Activated CD8-positive, alpha-beta memory T cell treated with anti-CD3 and anti-CD28 coated beads, Interleukin-2, amount 50 U/mL, for 4 hours (primary cell): ENCODE measurements at places on chromosomes 16 and 17.

DNA sequence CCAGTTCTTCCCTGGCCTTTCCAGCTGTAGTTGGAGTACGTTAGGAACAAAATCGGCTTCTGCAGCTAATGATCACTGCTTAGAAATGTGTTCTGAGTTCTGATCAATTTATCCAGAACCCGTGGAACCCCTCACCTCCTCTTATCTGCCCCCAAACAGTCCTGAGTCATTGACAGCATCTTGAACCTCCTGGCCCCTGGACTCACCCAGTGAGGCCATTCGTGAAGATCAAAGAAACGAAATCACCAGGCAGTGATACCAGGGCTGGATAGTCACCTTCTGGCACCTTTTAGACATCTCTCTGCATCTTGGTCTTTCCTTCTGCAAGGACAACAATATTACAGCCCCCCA lies 17.0 kb upstream of the EXOC7 start:
- DNase-seq = no peak

GRCh38 chr16:30096862-30097563 lies 1.0 kb upstream of the YPEL3 start:
- no peak for DNase-seq

GRCh38 chr17:16943032-16943352 lies 28.9 kb downstream of the TNFRSF13B start:
- no peak for DNase-seq

DNA sequence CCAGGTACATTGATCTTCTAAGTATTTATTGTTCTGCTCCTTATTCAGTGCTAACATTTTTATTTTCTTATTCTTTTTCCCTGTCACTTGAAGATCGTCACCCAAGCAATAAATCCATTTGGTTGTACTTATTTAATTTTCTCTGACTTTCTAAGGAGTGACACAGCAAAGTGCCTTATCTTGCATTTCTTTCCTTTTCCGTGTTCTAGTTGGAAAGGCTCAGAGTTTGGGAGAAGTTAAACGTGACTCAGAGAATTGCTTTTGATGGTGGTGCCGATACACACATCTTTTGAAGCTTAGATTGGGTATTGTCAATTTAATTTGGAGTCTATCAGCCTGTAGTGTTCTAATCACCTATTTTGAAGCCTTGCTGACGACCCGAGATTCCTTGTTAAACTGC lies 72.0 kb downstream of the PITPNC1 start:
- DNase-seq = no peak

- DNase-seq = no peak
Measured at GRCh38 chr17:60941028-60941427, 263.4 kb downstream of the BCAS3 start.

- DNase-seq = peak; percentile 88
Measured at GRCh38 chr16:85898521-85899442, at the start of gene IRF8. TSS of gene IRF8 (plus strand) at chr16:85899162. CDS start at chr16:85903016, 3,854 bp downstream.

- no peak for DNase-seq
Measured at GRCh38 chr17:80957461-80957941, 34.1 kb upstream of the CHMP6 start.

DNA sequence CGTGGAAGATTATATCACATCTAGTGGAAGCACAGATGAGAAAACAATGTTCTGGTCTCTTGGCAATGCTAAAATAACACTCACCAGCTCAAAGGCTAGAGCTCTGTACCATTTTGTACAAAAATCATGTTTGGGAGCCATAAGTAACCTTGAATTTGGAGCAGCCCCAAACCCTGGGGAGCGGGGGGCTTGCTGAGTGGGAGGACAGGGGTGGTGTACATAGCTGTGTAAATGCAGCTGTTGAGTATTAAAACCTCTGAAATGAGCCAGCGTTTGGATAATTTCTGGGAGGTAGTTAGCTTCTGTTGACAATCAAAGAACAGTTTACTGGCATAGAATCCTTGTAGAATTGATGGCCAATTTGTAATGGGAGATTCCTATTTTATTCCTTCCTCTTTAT lies 4.3 kb downstream of the MYH8 start:
- DNase-seq = no peak

DNA sequence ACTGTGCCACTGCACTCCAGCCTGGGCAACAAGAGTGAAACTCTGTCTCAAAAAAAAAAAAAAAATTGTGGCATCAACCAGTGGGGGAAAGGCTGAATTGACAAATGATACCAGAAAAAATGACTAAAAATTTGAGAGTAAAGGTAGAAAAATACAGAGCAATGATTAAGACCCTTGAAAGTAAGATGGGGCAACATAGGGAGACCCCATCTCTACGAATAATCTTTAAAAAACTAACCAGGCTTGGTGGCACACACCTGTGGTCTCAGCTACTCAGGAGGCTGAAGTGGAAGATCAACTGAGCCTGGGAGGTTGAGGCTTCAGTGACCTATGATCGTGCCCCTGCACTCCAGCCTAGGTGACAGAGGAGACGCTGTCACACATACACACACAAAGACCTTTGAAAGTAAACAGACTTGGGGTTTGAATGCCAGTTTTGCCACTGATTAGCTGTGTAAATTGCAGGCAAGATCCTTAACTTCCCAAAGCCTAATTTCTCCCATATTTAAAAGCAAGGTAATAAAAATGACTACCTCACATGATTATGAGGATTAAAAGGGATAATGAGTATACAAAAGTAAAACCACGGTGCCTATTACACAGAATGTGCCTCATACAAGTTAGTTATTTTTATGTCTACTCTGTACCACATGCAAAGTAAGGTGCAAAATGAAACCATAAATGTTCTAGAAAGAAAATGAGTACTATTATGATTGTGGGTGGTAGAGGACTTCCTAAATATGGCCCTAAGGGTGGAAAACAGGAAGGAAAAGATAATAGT lies 21.7 kb upstream of the PAFAH1B1 start:
- no peak for DNase-seq

DNA sequence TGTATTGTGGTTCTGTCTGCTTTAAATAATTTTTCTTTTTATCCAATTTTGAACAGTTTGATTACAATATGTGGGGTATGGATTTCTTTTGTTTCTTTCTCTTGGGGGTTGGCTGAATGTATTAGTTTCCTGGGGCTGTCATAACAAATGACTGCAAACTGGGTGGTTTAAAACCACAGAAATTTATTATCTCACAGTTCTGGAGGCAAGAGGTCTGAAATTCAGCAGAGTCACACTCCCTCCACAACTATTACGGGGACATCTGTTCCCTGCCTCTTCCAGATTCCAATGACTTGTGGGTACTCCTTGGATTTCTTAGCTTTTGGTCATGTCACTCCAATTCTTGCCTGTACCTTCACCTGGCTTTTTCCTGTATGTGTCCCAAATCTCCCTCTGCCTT lies 23.7 kb downstream of the COX11 start:
- no peak for DNase-seq

- DNase-seq = peak; percentile 28
Measured at GRCh38 chr17:67829331-67829730, 4.0 kb downstream of the BPTF start.

DNA sequence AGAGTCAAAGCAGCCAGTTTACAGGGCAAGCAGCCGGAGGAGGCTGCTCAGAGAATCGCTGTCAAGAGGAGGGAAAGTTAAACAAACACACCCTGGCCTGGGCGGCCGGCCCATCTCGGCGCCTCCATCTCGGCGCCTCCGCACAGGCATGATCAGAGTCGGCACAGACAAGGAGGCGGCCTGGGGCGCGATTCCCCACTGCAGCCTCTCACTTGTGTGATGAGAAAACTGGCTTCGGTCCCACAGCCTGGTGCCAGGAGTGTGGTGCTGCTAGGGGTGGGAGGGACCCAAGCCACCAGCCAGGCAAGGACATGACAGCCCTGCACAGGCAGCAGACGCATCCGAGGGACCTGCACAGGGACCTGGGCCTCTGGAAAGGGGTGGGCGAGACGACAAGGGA lies 17.7 kb downstream of the SLC38A10 start:
- no peak for DNase-seq

- no peak for DNase-seq
Measured at GRCh38 chr16:30699615-30700099, 686 bp downstream of the SRCAP start.

GRCh38 chr17:82440991-82441627 lies 9.4 kb downstream of the CYBC1 start:
- no peak for DNase-seq

GRCh38 chr17:27892542-27892865 lies 661 bp downstream of the LYRM9 start:
- DNase-seq = no peak

DNA sequence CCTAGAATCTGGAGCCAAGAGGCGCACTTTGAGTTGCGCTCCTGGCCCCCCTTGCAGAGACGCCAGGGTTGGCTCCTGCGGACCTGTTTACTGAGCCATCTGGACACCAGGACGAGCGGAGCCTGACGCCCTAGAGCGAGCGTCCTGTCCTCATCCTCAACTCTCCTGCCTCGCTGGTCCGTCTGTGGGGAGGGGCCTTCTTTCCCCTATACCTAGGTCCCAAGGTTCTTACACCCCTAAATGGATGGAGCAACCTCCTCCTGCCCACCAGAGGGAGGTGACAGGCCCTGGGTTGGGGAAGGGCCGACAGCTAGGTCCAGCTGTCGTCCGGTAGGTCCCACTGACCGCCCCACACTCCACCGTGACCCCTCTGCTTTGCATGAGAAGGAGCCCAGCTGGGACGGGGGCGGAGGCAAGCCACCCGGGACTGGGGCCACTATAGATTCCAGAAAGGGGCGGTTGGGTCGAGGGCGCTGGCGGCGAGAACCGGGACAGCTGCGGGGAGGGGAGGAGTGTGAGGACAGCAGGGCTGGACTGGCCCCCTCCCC lies 3.1 kb upstream of the LHX1 start:
- no peak for DNase-seq

DNA sequence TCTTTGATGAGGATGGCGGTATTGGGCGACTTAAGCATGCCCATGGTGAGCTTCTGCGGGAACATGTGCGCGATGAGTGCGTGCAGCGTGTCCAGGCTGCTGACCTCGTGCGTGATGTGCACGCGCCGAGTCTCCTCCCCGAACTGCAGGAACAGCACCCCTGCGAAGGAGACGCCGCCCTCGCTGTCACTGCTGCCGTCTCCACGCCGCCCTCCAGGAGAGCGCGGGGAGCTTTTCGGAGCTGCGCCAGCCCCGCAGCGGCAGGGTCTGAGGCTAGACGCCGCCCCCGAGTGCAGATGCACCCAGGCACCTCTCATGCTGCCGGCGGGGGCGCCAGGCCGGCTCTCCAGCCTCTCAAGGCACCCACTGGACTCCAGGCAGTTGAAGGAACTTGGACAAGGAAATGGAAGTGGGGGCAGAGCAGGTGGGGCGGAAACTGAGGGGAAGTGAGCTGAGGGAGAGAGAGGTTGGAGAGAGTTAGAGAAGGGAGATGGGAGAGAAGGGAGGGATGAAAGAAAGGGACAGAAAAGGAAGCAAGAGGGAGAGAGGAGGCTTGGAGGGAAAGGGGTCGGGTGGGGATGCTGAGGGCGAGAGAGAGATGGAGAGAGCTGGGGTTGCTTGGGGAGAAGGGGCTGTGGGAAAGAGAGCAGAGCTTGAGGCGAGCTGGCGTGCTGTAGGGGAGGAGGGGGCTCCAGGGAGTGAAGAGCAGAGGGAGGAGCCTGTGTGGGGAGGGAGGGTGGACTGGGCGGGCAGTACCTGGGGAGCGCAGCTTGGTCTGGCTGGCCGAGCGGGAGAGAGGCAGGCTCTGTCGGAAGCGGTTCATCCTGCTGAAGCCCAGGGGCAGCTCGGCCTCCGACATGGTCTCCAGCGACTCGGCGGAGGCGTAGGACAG lies 42.1 kb downstream of the SRCIN1 start:
- DNase-seq = no peak

- DNase-seq = no peak
Measured at GRCh38 chr17:28247671-28248555, 71.1 kb upstream of the TMEM97 start.

DNA sequence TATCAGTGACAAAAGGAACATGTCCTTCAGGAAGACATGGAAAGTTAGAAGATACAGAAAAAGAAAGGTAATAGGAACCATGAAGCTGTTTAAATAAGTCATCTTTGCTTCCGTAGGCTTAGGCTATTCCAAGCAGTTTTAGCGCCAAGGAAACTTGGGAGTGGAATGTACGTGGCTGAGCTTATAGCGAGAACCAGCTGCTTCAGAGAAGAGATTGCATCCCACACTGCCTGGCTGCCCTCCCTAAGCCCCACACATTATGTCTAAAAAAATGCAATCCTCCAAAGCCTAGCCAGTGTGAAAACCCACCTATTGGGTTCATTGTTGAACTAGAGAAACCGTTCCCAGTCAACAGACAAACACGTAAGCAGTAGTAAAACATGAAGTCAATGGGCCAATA lies 149.9 kb downstream of the SLC39A11 start:
- DNase-seq = no peak

- no peak for DNase-seq
Measured at GRCh38 chr16:16073001-16073545, 123.7 kb downstream of the ABCC1 start.

DNA sequence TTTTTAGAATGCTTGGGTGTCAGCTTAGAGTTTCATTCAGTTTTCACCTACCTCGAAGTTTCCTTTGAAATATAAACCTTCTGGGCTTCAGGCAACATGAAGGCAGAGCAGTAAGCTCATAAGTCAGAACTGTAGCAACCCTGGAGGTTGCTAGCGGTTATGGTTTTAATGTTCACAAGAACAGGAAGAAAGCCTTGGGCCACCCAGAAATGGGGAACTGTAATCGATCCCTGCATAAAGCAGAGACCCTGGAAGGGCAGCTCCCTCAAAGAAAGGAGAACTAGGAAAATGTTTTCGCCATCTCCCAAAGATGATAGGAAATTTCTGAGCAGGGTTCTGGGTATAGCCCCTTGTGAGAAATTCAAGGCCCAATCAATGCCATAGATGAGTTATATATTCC lies 47.8 kb upstream of the RASL10B start:
- DNase-seq = no peak

DNA sequence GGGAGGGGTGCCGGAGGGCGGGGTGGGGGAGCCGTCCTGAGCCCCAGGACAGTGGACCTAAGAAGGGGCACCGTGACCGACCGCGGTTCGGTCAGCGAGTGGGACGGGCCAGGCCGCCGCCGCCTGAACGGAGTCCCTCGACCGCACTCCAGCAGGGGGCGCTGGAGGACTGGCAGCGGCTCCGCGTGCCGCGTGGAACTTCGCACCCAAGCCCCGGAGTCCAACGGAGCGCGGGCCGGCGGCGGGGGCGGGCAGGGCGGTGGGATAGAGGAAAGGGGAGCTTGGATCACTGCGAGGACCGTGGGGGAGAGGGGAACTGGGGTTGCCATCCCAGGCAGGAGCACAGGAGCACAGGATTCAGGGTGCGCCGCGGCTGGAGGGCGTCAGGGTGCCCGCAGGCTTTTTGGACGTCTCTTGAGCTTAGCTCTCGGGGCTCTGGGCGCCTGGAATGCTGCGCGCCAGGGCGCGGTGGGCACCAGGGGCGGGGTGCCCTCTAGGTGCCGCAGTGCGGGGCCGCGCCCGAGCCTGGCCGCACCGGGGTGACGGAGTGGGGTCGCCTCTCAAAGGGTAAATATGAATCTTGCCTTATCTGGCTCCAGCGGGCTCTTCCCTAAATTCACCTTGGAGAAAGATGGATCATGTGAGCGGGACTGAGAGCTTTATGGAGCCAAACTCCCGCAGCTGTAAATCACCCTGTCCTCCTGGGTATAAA lies 379 bp upstream of the OTOP2 start:
- DNase-seq = peak; percentile 77
